ENCODE measurements at places on chromosomes 6 and 20.

DNA sequence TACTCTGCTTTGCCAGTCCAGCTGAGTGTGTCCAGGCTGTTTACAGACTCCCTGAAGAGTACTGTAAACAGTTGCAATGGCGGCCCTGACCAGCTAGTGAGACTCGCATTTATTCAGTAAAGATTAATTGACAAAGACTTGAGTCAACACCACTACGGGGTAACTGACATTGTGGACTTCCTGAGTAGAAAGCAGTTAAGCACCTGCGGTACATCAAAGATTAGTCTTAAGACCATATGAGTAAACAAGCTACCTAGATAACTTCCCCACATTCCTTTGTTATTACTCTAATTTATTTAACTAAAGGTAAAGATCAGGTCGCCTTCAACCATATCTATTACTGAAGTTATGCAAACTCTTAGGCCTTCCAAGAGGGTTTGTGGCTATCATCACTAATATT lies 12.6 kb downstream of the VPS52 start:
- DNase-seq: no peak

DNA sequence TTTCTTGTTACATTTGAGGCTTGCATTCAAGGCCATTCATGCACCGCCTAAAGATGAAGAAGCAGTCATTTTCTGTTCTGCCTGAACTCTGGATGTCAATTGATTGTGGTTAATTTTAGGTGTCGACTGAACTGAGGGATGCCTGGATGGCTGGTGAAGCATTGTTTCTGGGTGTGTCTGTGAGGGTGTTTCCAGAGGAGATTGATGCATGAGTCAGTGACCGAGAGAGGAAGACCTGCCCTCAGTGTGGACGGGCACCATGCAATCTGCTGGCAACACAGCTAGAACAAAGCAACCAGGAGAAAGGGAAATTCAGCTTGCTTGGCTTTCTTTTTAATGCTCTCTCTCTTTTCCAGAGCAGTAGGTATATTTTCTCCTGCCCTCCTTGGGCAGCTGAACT lies 164.1 kb upstream of the ECI2 start:
- DNase-seq: no peak

GRCh38 chr20:54305421-54305820 lies 97.5 kb downstream of the PFDN4 start:
- DNase-seq: no peak

DNA sequence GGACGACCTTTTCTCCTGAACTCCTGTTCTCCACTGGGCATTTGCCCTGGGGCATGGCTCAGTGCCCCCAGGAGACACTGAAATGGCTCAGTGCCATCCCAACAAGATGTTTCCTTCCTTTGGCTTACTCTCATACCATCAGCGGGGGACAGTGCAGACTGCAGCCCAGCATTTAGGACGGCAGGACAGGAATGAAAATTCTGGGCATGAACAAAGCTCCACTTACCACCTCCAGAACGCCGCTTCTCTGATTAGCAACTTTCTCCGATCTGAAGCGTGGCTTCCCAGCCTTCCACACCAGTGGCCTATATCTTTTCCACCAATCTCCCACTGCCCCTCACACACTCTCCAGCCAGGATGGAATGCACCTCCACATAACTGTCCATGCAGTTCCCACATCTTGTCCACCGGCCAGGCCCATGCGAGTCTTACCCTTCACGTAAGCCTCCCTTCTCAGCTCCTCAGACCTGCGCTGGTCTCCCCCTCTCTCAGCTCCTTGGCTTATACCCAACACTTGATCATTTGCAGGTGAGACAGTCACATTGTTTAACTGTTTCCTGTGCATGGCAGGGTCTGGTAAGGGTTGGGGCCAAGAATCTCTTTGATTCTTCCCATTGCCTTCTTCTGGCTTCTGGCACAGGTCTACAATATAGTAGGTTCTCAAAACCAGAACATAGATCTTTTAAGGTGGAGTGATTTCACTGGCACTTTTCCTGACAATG lies 114.5 kb downstream of the FYN start:
- DNase-seq: no peak

- DNase-seq: no peak
Observed at GRCh38 chr6:25732468-25733198, 21.9 kb upstream of the SLC17A4 start.

Measured in heart left ventricle (tissue), 16 donors.